ENCODE measurements at places on chromosomes 2 and 18.

DNA sequence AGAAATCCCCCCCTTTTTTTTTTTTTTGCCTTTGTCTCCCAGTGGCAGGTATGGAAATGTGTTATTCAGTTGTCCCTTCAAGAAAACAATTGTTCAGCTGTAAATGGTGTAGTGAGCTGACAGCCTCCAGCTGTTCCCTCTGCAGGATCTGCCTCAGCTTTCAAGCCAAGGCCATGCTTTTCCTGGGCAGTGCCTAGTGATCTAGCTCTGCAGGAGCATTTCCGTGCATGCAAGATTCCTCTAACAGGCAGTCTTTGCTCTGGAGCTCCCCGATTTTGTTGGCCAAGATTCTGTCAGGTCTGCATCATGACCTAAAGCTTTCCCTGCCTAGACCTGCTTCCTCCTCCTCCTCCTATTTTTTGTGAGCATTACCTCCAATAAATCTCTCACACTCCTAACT, 300.7 kb upstream of the UBE2E3 start:
- DNase-seq, result no peak

GRCh38 chr2:200406379-200406778, 99.9 kb downstream of the SPATS2L start:
- no peak for DNase-seq

DNA sequence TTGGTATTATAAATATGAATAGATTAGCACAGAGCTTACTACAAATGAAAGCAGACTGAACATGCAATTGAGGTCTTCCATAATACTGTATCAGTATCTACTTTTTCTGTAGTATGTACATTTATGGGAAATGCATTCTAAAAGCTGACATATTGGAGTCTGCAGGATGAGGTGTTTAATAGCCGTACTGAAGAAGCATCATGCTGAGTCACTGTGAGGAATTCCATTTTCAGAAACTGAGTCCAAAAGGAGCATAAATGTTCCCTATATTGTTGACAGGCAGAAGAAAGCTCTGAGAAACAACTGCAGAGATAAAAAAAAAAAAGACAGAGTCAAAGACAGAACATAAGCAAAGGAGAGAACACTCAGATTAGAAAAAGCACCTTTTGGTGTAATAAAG, 366.7 kb upstream of the SPHKAP start:
- peak; percentile 81 for DNase-seq

DNA sequence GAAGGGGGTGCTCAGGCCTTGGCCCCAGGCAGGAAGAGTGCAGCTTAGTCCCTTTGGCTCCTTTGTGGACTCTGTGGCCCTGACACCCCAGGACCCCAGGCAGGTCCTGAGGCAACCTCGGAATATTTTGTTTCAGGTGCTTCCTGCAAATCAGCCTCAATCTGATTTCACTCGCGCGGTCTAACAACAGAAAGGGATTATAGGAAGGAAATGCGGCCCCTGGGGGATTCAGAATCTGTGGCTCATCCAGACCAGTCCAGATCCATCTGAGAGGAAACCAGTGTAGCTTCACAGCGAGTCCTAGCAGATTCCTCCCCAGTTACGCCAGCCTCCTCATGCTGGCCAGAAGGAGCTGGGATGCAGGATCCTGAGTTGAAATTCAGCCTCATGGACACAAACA, 59.5 kb upstream of the YWHAQ start:
- DNase-seq, result no peak
